ENCODE measurements at places on chromosomes 4 and X.

- DNase-seq = no peak
These were observed 1216.8 kb upstream of the PABPC4L start for GRCh38 chr4:135418353-135418752.

DNA sequence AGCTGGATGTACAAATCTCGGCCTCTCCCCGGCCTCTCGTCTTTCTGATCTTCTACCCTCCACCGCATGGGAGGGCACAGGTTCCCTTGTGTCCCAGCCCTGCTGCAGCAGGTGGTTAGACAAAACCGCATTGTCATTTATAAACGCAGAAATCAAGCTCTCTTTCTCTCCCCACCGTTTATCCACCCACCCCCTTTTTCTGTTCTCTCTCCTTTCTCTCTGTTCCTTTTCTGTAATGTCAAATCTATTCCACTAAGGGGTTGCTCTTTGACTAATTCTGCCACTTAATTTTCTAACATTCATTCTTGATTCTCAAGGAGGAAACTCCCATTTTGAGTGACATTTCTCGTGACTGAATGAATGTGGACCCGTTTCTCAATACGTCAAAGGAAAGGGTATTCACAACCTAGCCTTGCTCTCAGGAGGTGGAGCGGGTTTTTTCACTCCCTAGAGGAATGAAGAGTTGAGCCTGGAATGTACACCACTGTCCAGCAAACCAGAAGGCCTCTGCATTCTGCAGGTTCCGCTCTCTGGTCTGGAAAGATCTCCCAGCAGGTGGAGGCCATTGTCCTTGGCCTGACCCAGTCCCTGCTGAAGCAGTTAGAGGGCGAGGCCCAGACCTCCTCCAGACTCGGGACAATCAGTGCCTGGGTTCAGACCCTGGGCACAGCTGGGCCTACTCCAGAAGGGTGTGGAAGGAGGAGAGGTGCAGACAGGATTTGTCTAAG lies 70.9 kb upstream of the ENPP6 start:
- no peak for DNase-seq

DNA sequence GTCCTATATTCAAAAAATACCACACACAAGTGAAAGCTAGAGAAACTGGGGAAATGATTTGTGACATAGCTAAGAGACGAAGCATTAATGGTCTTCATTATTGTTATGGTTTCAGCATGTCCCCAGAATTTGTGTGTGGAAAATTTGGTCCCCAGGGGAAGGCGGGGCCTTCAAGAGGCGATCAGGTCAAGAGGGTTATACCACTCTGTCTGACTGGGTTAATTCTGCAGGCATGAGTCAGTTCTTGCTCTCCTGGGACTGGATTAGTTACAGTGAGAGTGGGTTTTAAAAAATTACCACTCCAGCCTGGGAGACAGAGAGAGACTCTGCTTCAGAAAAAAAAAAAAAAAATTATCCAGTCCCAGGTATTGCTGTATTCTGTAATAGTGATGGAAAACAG lies 2.1 kb upstream of the MTNR1A start:
- no peak for DNase-seq

GRCh38 chr4:145723336-145723735 lies 43.4 kb downstream of the C4orf51 start:
- no peak for DNase-seq

DNA sequence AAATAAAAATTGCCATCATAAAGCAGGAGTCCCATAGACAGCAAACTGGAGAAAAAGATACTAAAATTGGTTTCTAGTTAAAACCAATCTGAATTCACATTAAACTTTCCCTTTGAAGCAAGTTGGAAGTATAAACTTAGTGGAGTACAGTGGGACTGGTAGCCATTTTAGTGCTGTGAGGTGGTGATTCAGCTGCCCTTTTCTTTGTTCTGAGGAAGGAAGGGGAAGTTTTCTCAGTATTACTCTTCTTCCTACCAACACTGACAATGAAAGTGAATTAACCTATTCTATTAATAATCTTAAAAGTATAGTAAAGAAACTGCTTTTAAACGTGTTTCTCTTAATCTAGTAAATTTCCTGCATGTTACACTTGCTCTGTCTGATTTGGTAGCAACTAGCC lies 36.7 kb downstream of the SLC9A6 start:
- no peak for DNase-seq

DNA sequence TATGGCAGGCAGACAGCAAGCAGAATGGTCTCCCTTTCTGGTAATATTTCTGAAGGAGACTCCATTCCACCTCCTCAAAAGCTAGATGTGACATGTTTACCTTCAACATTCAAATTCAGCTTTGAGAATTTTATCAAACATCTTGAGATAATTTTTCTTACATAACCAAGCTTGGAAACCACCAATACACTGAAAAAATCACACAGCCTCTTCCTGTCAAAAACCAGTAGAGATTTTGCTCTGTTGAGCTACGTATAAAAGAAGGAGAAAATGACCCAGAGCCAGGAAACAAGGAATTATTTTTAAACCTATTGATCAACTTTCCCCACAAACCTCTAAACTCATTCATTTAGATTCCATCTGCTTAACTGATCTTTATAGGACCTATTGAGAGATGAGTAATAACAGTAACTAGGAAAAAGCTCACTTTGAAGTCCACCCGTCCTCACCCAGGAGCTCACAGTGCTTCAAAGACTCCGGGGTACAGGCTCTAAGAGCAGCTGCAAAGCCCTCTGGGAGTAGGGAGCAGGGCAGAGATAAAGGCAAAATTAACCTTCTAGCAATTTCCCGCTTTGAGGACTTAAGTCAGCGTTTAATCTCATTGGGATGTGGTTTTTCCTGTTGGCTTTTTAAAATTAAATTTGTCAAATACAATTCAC lies 318.2 kb upstream of the RASGEF1B start:
- DNase-seq = no peak

DNA sequence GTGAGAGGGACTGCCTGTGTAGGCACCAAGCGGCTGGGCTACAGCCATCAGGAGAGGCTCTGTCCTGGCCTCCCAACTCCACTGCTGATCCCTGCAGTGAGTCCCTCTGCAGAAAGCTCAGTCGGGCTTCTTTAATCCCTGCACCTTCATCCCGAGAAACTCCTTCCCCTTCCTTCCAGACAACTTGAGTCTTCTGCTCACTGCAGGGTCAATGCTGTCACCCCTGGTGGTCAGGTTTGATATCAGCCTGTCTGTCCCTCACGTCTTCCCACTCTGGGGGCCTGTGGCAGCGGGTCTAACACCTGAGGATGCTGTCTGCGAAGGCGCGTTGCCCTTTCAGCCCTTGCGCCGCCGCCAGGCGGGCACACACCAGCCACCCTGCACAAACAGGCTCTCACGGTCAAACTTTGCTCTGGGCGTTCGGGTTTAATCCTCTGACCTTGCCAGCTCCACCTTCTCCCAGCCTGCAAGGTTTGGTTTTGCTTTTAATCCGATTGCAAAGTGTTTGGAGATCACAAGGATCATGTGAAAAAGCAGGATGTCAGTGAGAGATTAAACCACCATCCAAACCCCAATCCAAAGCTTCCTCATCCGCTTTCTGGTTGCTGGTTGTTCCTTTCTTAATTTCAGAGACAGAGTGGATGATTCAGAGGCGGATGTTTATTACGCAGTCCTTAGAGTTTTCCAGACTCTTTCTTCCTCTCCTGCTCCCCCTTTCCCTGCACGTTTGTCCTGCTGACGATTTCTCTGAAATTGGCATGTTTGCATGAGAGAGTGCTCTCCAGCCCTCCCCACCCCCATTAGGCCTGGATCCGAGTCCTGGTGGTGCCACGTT lies 74.8 kb upstream of the SLC34A2 start:
- no peak for DNase-seq

DNA sequence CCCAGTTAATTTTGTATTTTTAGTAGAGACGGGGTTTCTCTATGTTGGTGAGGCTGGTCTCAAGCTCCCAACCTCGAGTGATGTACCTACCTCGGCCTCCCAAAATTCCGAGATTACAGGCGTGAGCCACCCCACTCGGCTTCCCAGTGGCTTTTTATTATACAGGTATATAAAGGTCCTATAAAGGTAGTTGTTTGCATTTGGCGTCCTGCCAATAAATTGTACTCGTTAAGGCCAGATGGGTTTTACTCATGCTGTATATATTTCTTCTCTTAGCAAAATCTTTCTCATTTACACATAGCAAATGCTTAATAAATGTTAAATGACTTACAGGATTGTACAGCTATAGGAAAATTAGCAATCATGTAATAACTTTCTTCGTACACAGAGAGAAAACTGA lies 6.9 kb downstream of the SHROOM3 start:
- DNase-seq = no peak

All from stimulated activated CD4-positive, alpha-beta T cell treated with anti-CD3 and anti-CD28 coated beads, Interleukin-15, amount 100 ng/mL, for 1 hour (primary cell).